ENCODE measurements at places on chromosomes 6 and 20.
A peak's percentile ranks its signal among the peaks of the same experiment; 100 is the strongest.

DNA sequence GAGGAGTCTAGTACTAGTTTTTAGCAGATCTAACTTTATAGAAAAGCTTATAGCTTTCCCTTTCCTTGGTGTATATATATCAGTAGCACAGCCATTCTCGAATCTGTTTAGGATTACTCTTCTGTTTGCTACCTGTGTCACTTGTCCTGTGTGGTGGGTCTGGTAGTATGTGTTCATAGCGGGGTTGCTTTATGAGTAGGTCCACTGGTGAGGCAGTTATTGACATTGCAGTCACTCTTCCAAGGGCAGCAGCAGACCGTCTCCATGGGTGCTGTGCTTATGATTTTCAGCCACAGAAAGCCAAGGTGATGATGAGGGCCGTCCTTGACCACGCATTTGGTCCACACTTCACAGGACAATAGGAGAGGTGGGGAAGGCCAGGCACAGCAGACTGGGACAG is 171.5 kb downstream of the CDKAL1 start:
- no peak for DNase-seq

DNA sequence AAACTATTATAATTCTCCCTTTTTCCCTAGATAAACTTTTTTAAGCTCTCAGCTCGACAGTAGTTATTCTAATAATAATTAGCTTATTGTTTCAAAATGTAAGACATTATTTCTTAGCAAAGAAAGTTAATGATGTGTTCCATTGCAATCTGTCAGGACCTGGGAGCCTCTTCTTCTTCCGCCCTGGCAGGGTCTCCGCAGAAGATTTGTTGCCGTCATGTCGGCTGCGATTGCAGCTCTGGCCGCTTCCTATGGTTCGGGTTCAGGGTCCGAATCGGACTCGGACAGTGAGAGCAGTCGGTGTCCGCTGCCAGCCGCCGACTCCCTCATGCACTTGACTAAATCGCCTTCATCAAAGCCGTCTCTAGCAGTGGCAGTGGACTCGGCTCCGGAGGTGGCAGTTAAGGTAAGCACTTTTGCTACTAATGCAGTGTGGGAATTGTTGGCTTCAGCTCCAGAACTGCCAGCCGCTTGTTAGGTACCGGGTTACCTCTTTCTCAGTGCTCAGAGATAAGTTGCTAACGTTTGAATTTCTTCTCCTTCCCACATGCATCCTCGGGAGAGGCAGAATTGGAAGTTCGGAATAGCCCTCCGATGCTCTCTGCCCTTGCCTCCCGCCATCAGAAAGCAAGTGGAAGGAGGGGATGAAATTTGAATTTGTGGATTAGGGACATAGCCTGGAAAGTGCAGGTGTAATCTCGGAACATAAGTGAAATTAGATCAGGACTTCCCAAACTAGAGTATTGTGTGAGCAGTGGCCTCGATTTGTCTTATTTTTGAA is at the start of gene CDC40:
Gene CDC40, plus strand, starts transcription at position 200 of the 781 bp plus-strand sequence. Its CDS starts 18 bp downstream, at position 218.
- DNase-seq, result peak; percentile 74

GRCh38 chr6:5509106-5509505 is 247.8 kb downstream of the FARS2 start:
- no peak for DNase-seq

GRCh38 chr6:112343977-112344376 is 3.2 kb upstream of the RFPL4B start:
- no peak for DNase-seq

- DNase-seq, result no peak
Observed at GRCh38 chr6:142637624-142638351, 307.2 kb downstream of the HIVEP2 start.

- no peak for DNase-seq
Observed at GRCh38 chr20:50654904-50655303, 36.4 kb downstream of the RIPOR3 start.

- peak; percentile 56 for DNase-seq
Observed at GRCh38 chr6:159959976-159960384, 8.9 kb upstream of the IGF2R start.

- DNase-seq, result no peak
Observed at GRCh38 chr6:150517175-150517574, 82.5 kb upstream of the PLEKHG1 start.

GRCh38 chr6:32519118-32519909 is 10.8 kb downstream of the HLA-DRB5 start:
- DNase-seq, result no peak

DNA sequence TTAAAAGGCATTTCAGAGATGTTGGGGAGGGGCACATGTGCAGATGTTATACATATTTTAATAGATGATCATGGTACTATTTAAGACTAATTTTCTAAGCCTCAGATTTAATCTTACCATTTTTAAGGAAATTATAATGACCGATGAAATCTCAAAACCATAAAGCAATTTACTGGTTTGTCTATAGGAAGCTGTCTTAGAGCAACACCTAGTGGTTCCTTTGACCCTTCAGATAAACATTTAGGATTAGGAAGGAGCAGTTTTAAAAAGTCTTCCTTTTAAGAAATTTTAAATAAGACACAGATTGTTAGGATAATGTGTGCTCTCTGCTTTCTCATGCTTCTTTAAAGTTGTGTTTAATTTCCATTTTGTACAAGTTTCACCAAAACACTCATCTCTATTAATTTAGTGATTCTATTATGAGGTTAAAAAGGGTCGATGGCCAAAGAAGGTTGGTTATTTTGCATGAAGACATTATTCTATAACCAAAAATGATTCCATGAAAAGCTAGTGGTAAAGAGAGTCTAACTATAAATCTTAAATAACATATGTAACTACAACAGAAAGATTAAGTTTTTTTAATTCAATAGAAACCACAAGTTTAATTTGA is 376.4 kb downstream of the HACE1 start:
- DNase-seq, result no peak

DNA sequence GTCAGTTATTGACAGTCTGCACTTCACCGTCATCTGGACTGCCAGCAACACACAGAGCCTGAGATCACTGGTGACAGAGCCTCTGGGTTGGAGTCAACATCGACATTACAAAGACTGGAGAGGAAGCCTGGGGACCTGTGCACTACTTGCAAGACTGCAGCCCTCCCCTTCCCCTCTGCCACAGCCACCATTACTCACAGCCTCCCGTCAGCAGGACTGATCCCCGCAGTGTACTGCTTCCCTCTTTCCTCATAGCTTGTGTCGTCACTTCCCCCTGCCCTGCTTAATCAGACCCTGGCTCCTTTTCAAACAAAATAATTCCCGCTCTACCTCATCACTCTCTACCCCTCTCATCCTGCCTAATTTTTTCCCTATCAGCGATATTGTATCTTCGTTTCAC is 235.5 kb upstream of the KCNQ5 start:
- DNase-seq, result no peak

- no peak for DNase-seq
Observed at GRCh38 chr20:51758978-51759544, 9.1 kb downstream of the ATP9A start.

GRCh38 chr6:107957909-107958688 is at the start of gene SEC63:
Gene SEC63, minus strand, starts transcription at chr6:107958208. Its CDS starts 199 bp downstream, at chr6:107958009.
- DNase-seq, result peak; percentile 97

- no peak for DNase-seq
Observed at GRCh38 chr6:54861905-54862616, 15.5 kb downstream of the FAM83B start.

DNA sequence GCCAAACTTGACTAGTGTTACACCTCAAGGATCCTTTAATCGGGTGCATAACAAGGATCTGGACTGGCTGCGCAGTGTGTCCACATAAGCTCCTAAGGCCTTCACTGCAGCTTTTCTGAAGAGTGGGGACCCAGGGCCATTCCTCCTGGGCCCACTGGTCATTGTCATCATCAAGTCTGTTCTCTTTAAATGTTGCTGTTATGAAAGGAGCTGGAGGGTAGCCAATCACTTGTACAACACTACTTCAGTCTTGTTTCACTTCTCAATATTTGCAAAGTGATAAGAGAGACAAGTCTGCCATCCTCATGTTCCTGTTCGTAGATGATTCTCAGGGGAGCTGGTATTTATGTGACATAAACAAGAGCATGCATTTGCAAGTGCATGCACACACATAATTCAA is 149.8 kb downstream of the SYNDIG1 start:
- DNase-seq, result no peak

GRCh38 chr6:132768051-132768517 is 10.4 kb upstream of the VNN2 start:
- DNase-seq, result no peak

GRCh38 chr20:54208548-54209176 is 775 bp downstream of the PFDN4 start:
- DNase-seq, result no peak

DNA sequence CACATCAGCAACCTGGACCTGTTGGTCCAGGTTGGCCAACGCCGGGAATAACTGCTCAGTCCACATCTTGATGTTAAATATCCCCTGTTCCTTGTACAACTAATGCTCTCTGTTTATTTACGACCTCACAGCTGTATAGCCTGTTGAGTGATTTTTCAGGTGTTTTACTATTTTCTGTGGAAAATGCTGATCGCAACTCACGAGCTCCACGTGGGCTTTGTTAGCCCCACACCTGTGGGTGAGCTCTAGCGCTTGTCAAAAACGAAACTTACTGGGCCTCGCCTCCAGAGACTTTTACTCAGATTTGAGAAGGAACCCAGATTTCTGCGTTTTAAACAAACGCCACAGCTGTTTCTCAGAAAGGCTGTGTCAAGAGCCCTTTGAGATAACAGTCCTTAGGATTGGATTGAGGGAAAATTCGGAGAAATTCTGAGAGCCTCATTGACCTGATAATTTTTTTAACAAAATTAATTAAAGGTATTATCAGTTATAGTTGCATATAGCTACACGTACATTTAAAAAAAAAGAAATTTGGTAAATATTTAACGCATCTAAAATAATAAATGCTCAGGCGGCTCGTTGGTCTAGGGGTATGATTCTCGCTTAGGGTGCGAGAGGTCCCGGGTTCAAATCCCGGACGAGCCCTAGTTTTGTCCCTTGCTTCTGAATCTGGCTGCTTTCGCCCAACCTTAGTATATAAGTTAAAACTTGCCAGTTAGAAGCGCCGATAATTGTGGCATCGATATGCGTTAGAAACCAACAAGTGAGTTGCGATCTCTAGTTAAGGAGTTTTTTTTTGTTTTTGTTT is 16.7 kb downstream of the HMGN4 start:
- peak; percentile 49 for DNase-seq

DNA sequence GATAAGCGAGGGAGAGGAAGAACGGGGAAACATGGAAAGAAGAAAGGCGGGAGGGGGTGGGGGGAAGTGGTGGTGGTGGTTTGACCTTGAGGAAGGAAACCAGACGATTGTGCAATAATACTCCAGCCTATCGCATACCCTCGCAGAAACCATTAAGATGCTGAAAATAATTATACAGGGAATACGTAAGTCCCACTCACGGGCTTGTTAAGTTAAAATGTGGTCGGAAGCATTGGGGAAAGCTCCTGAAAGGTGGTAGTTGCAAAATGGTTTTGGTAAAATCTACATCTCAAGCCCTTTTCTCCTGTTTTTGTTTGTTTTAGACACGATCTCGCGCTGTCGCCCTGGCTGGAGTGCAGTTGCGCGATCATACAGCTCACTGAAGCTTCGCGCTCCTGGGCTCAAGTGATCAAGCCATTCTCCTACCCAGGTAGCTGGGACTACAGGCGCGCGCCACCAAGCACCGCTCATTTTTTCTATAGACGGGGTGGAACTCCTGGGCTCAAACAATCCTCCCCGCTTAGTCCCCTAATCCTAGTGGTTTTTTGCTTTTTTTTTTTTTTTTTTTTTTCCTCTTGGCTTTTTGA is 128.9 kb upstream of the ZNF184 start:
- DNase-seq, result no peak

- DNase-seq, result no peak
Observed at GRCh38 chr6:26420688-26421171, 18.7 kb downstream of the BTN3A1 start.

GRCh38 chr6:37974381-37974780 is 154.9 kb downstream of the ZFAND3 start:
- DNase-seq, result no peak

DNA sequence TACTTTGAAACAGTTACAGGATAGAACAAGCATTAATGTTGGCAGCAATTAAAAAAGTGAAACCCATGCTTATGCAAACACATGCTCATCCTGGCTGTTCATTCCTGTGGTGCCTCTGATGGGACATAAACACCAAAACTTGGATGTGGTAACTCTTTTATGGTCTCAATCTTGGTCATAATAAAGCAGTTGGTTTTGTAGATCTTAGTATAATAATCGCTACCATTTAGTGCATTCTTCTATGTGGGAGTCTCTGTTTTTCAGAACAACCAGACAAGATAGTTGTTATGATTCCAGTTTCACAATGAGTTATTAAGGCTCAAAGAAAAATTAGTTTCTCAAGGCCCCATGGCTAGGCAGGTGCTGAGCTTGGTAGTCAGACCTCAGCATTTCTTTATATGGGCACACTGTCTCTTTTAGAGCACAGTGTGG is 184.0 kb downstream of the UTRN start:
- no peak for DNase-seq

DNA sequence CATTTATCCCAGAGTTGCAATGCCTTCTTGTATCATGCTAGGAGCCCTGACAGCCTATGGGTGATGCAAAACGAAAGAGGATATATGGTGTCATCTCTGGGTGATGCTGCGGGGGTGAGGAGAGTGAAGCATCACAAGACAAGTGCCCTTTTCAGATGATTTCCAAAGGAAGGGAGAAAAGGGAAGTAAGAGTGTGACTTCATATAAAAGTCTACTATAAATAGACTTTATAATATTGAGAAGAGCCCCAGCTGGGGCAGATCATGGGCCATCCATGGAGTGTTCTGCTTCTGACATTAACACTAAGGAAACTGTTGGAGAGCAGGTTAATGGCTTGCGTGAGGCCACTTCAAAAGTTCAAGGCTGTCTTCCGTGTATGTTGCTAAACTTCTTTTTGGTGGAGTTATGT is 4.4 kb downstream of the CD83 start:
- no peak for DNase-seq

- DNase-seq, result peak; percentile 55
Observed at GRCh38 chr6:130969791-130970491, 93.1 kb downstream of the EPB41L2 start.

- DNase-seq, result peak; percentile 44
Observed at GRCh38 chr6:111113336-111114086, 26.2 kb downstream of the SLC16A10 start.

DNA sequence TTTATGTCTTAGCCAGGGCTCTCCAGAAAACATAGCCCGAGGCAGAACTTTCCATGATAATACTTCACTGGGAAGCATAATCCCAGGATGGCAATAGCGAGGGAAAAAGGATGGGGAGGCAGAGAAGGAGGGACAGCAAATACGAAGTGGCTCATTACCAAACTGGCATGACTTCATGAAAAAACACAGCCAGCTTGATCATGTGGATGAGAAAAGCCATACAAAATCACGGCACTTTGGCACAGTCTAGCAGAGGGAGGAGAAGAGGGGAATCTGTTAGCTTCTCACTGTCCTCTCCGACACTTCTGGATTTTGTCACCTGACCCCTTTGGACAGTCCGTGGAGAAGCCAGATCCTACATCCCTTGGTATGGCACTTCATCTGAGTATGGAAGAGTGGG is 212.5 kb upstream of the GRIK2 start:
- no peak for DNase-seq

- DNase-seq, result no peak
Observed at GRCh38 chr6:28206928-28207509, 18.1 kb upstream of the ZSCAN9 start.

DNA sequence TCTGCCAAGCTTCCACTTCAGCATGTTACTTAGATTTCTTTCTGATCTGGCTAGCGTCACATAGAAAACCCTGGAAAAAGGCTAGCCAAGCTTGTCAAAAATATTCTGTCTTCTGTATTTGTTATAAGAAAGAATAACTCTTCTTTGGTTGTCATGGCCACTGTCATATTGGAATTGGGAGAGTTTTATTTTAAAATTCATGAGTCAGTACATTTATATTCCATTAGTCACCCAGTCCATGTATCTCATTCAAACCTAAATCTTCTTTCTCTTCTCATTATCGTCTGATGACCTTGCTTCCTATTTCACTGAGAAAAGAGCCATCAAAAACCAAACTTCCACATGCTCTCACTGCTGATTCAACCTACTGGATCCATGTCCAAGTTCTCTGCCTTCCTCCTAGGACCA is 65.7 kb downstream of the EPM2A start:
- no peak for DNase-seq

Measured in left cardiac atrium (tissue), 4 donors.